ENCODE measurements at places on chromosomes 4 and X. TPM values are rescaled to one million over a fixed set of nuclear protein-coding genes. Genes with fewer than 3 reads are reported as not detected.

AWAT1 gene
- total RNA-seq, result not detected

SFRP2 gene
- not detected for total RNA-seq

FOXR2 gene
- total RNA-seq, result 16.4 TPM

- DNase-seq, result no peak
Observed at GRCh38 chrX:115547448-115547847, 13.5 kb upstream of the PLS3 start.

GRCh38 chr4:8427761-8428287 lies 12.7 kb downstream of the ACOX3 start:
- peak; percentile 37 for DNase-seq

DNA sequence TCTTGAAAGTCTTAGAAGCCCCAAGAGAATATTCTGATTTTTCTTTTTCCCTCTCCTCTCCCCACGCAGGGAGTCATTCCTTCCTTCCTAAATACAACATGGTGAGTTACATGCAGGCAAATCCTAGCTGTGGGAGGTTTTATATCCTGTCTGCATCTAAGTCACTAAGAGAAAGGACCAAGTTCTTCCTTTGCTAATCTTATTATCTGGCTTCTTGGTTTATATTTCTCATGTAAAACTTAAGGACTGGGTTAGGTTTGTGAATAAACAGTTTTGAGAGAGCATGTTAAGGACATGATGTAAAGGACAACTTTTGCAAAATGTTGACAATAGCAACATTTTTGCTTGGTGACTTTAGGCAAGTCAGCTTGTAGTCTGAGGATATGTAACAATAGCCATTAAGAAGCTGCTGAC lies 5.1 kb upstream of the CXCL9 start:
- no peak for DNase-seq

GRCh38 chrX:15931362-15931761 lies 76.7 kb upstream of the AP1S2 start:
- DNase-seq, result no peak

DNA sequence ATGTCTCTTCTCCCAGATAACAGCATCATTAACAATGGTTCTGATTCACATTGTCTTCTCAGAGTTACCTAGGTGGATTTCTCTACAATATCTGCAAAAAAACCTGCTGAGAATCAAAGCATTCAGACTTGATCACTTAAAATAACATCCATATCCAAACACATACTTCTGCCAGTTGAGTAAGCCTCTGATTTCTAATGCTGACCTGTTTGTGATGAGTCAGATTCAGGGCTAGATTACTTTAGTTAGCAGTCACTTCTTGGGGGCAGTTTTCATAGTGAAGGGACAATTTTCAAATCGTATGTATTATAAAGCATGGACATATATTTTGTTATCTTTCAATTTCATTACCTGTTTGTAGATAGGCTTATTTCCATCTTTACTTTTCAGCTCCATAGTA lies 35.5 kb downstream of the CCNI start:
- DNase-seq, result peak; percentile 66

DNA sequence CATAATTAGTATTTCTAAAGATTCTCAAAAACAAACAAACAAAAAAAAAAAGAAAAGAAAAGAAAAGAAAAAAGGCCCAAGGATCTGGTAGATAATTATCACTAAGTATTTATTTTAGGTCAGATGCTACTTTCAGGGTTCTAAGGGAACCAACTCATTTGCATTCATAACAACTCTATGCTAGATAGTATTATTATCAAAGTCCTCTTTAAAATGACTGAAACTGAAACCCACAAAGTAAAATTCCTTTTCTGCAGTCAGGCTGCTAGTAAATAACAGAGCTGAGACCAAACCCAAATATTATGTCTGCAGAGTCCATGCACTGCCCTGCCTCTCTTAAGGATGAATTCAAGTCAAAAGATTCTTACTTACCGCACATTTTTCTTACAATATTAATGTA lies 38.3 kb upstream of the MAPK10 start:
- DNase-seq, result no peak

DNA sequence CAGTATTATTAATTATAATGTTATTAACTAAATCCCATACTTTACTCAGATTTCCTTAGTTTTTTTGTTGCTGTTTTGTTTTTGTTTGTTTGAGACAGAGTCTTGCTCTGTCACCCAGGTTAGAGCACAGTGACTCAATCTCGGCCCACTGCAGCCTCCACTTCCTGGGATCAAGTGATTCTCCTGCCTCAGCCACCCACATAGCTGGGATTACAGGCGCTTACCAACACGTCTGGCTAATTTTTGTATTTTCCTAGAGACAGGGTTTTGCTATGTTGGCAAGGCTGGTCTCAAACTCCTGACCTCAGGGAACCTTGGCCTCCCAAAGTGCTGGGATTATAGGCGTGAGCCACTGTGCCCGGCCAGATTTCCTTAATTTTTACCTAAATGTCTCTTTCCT lies 72.2 kb downstream of the ANAPC4 start:
- no peak for DNase-seq

- DNase-seq, result no peak
Observed at GRCh38 chr4:56655209-56655626, 25.9 kb downstream of the HOPX start.

DNA sequence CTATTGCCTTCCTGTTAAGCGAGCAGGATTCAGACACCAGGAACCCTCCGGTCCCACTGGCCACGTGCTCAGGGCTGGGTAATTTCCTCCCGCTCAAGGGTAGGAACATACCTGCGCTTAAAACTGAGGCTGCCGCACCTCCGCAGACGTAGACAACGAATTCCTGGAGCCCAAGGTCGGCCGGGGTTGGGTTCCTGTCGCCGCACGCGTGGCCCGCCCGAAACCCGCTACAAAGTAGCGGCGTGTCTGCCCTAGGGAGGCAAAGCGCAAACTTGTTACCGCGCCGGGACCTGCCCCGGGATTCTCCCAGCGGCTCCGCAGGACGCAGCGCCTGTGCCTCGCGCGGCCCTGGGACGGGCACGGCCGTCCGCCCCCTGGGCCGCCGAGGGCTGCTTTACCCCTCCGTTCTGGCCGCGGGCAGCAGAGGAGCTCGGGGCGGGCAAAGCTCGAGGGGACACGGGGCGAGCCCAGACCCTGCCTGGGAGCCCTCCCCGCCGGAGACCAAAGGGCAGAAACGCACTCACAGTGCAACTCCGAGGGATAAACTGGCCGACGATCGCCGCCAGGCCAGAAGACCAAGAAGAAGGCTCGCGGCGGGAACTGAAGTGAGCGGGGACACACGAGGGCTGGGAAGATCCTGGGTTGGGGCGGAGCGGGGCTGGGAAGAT lies at the start of gene ERVMER34-1:
ERVMER34-1 (minus strand) TSS at position 607 of the 668 bp plus-strand sequence. CDS start 5,905 bp downstream, outside the sequence.
- DNase-seq, result no peak

DNA sequence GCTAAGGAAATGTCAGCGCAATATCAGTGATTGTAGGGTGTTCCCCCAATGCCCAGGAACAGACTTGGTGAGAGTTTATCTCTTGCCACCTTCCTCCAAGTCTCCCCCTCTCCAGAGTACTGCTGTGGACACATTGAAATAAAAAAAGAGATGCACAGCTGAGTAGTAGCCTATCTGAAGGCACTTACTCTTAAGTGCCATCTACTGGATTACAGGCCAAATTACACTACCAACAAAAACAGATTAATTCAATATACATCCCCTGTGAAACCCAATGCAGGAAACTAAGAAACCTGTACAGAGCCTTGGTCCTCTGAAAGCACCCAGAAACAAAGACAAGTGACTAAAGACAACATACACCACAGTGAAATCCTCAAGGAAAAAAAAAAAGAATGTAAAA lies 460.3 kb downstream of the ZIC3 start:
- peak; percentile 8 for DNase-seq

GRCh38 chr4:155271557-155271956 lies 63.1 kb downstream of the NPY2R start:
- DNase-seq, result no peak

DNA sequence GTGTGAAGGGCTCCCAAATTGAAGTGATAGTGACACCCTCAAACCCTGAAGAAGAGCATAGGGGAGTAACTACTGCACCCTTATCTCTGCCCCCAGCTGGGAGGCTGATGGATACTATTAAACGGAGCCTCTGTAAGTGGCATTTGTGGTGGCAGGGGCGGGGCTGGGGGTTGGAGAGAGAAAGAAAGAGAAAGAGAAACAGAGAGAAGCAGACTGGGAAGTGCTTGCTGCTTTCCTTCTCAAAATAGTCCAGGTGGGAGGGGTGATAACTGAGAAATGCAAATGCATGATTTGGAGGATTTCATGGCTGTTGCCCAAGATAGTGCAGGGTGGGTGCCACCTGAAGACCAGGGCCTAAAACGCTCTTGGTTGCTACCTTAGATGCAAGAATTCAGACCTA lies 253.5 kb upstream of the GATB start:
- no peak for DNase-seq

Data from HT1080 (cell line).